C1 segment of cervical spinal cord (tissue), 14 donors: ENCODE measurements at places on chromosomes 5 and 9.

DNA sequence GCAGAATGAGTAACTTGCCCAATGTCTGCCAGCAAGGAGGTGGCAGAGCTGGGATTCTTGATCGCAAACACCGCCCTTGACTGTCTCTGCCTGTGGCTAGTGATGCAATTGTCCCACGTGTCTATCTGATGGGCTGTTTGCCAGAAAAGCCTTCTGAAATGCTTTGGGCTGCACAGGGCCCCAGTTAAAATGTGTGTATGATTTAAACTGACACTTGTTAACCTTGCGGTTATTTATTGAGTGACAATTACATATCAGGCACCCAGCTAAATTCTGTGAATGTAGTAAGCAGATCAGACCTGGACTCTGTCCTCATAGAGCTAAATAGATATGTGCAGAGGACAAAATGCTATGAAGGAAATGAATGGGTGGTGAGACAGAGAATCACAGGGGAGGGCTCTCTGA, 11.6 kb upstream of the IL12B start:
- no peak for DNase-seq

DNA sequence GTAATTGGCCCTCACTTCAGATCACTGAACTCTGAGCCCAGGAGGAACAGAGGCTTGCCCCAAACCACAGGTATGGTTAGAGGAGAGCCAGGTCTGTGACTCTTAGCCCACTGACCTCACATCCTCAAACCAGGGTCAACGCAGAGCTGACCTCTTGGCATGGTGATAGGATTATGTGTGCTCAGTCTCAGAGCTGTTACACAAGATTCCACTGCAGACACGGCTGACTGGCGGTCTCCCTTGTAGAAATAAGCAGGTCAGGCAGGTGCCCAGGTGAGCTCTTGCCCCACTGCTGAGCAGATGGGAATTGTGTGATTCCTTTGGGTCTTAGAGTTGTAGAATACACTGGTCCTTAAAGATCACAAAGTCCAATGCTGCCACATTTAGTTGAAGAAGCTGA, 66.0 kb upstream of the PITX1 start:
- DNase-seq: no peak

- DNase-seq: no peak
Measured at GRCh38 chr9:129250786-129251185, 72.7 kb upstream of the IER5L start.

DNA sequence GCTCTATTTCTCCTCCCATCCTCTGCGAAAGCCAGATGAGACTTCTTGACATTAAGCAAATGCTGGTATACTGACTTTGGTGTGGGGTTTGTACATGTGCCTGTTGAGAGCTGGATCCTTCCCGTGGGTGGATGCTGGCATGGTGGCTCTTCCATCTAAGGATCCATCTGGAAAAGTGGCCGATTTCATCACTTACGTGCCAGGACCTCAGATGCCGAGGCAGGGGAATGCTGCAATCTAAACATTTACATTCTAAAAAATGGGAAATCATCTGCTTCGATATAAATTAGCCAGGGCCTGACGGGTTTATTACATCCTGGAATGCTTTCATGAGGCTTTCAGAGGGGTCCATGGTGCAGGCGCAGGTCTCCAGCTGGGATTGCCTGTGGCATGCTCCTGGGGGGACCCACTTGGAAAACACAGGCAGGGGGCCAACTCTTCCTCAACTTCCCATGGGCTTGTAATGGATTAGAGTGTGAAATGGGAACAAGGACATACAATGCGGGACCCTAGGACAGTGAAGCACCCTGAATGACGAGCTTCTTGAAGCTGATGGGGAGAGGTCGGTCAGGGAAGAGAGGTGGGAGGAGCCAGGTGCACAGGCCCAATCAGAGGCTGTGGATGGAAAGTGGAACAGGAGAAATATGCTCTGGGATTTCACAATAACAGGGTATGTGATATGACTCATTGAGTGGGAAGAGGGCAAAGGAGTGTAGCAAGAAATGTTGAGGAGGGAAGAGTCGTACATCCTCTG, 105.5 kb upstream of the PITX1 start:
- DNase-seq: no peak

GRCh38 chr9:112352209-112352608, 18.8 kb upstream of the PTBP3 start:
- no peak for DNase-seq

DNA sequence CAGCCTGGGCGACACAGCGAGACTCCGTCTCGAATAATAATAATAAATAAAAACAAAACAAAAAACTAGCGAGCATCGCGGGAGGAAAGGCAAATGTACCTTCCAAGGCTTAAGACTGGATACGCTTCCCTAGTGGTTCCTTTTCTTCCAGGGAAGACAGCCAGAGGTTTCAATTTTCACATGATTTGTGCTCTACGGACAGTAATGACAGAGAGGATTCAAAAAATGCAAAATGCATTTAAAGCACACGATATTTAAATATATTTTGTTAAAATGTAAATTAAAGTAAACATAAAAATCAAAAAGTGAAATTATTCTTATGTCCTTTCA, 4.3 kb upstream of the TRIM41 start:
- no peak for DNase-seq

GRCh38 chr5:172486451-172486850, 32.1 kb upstream of the SH3PXD2B start:
- no peak for DNase-seq

GRCh38 chr5:161547406-161547737, 847 bp upstream of the GABRB2 start:
- peak; percentile 68 for DNase-seq
